ENCODE measurements at places on chromosomes 13 and 19.

GRCh38 chr13:75788481-75788981 lies 152.4 kb downstream of the LMO7 start:
- no peaks in the 10 kb centered on the region for H3K4me1 ChIP-seq
- no peak overlapping the region for H3K4me3 ChIP-seq
- no peak for DNase-seq
- no peak overlapping the region for H3K27ac ChIP-seq
- peaks cover 9% of the 10 kb centered on the region for H3K36me3 ChIP-seq

GRCh38 chr13:43135516-43135915 lies 112.1 kb downstream of the DNAJC15 start:
- no peaks in the 10 kb centered on the region for H3K36me3 ChIP-seq
- H3K4me1 ChIP-seq: no peaks in the 10 kb centered on the region
- no peak overlapping the region for H3K27ac ChIP-seq

GRCh38 chr13:104759069-104759468 lies 1692.9 kb upstream of the SLC10A2 start:
- no peaks in the 10 kb centered on the region for H3K27me3 ChIP-seq
- no peak for DNase-seq
- H3K4me3 ChIP-seq: no peak overlapping the region
- no peaks in the 10 kb centered on the region for H3K4me1 ChIP-seq
- no peak overlapping the region for H3K27ac ChIP-seq

GRCh38 chr19:12946092-12946721 lies 545 bp downstream of the RAD23A start:
- peaks cover 43% of the 10 kb centered on the region for H3K36me3 ChIP-seq
- H3K4me3 ChIP-seq: peak overlapping the region; percentile 97
- H3K4me1 ChIP-seq: peaks cover 35% of the 10 kb centered on the region
- no peaks in the 10 kb centered on the region for H3K27me3 ChIP-seq

DNA sequence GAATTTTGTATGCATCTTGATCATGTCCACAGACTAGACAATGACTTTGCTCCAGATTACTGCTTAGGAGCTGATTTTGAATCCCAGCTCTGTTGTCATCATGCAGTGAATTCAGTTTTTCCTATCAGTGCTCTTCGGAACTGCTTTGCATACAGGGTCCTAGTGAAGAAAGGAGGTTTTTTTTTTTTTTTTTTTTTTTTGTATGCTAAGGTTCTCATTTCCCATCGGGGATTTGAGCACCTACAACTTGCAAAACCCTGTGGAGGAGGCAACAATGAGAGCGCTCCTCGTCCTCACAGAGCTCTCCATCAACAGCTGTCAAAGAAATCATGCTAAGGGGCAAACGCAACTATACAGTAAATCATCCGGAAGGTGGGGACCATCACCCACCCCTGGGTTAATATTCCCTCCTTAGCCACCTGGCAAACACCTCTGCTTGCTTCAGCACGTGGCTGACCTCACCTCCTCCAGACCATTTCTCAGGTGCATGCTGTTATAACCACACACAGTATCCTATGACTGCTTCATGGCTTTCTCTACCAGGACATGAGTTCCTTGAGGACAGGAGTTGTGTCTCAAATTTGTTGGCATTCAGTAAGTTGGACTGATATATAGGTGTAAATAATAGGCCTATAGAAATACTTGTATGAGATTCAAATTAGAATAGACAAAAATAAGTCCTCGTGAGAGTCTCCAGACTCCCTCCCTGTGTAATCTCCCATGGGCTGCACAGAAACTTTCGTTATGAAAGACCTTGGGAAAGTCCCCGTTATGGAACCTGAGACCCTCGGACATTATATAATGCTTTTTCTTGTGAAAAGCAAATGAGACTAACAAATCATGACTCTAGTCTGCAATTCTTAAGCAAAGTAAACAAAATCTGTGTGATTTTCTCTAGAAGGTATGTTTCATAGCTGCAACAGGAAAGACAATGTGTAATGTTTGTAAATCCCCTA lies 113.8 kb downstream of the KATNAL1 start:
- H3K36me3 ChIP-seq: peaks cover 3% of the 10 kb centered on the region
- no peaks in the 10 kb centered on the region for H3K27me3 ChIP-seq
- no peak overlapping the region for H3K27ac ChIP-seq
- no peak for DNase-seq

- H3K36me3 ChIP-seq: no peaks in the 10 kb centered on the region
- no peaks in the 10 kb centered on the region for H3K4me1 ChIP-seq
- peaks cover 8% of the 10 kb centered on the region for H3K27me3 ChIP-seq
These were observed 6.2 kb downstream of the SPRY2 start for GRCh38 chr13:80334597-80335260.

DNA sequence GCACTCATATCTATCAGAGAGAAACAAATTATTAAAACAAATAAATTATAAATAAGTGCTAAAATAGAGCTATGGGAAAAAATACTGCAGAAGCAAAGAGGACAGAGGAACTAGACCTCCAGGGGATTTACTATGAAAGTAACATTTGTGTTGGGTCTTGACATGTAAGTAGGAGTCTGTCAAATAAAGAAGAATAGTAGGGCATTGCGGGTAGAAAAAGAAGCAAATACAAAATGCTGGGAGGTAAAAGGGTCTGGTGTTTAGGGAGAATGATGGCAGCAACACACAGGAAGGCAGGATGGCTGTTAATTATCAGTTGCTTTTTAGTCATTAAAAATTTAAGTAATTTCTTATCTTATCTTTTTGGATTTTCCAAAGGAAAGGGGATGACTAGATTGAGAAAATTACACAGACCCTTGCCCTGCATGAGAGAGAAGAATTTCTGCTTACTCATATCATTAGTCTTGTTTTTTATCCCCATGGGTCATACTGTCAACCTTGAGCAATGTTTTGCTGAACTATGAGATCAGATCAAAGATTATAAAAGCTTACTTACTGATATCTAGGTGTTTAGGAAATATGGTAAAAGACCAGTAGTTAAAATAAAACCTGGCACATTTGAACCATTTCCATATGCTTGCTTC lies 472.7 kb downstream of the DIAPH3 start:
- H3K36me3 ChIP-seq: peaks cover 3% of the 10 kb centered on the region
- DNase-seq: no peak
- no peaks in the 10 kb centered on the region for H3K4me1 ChIP-seq
- H3K27ac ChIP-seq: no peak overlapping the region
- no peak overlapping the region for H3K4me3 ChIP-seq

- H3K27me3 ChIP-seq: no peaks in the 10 kb centered on the region
- H3K27ac ChIP-seq: no peak overlapping the region
- no peak for DNase-seq
- H3K36me3 ChIP-seq: peaks cover 47% of the 10 kb centered on the region
- no peaks in the 10 kb centered on the region for H3K4me1 ChIP-seq
These were observed 8.4 kb upstream of the ZNF433 start for GRCh38 chr19:12043752-12044422.

- no peak for DNase-seq
- peaks cover 2% of the 10 kb centered on the region for H3K4me1 ChIP-seq
- no peak overlapping the region for H3K27ac ChIP-seq
- peaks cover 2% of the 10 kb centered on the region for H3K36me3 ChIP-seq
- no peak overlapping the region for H3K4me3 ChIP-seq
- no peaks in the 10 kb centered on the region for H3K27me3 ChIP-seq
These were observed 32.5 kb downstream of the MCF2L start for GRCh38 chr13:113001241-113002140.
